ENCODE measurements at places on chromosomes 16 and 17.

- no peak for DNase-seq
These were observed 123.7 kb downstream of the ABCC1 start for GRCh38 chr16:16073001-16073545.

DNA sequence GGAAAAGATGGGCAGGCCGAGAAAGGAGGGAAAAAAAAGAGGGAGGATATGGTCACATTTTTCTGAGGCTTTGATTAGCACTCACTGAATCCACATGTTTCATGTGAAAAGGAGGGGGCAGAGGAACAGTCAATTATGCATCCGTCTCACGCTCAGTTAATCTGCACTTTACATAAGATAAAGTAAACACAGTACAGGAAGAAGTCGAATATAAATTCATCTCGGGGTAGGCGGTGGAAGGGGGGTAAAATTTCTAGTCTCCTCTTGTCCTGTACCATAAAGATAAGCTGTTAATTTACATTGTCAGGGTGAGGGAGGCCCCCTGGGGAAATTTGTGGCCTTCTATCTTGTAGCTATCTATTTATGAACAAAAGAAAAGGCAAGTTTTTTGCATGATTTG lies 73.1 kb upstream of the CES5A start:
- DNase-seq, result no peak

- no peak for DNase-seq
These were observed 591 bp downstream of the DHX38 start for GRCh38 chr16:72094266-72094610.

GRCh38 chr16:30032083-30032819 lies 1.2 kb upstream of the TLCD3B start:
- peak; percentile 45 for DNase-seq

DNA sequence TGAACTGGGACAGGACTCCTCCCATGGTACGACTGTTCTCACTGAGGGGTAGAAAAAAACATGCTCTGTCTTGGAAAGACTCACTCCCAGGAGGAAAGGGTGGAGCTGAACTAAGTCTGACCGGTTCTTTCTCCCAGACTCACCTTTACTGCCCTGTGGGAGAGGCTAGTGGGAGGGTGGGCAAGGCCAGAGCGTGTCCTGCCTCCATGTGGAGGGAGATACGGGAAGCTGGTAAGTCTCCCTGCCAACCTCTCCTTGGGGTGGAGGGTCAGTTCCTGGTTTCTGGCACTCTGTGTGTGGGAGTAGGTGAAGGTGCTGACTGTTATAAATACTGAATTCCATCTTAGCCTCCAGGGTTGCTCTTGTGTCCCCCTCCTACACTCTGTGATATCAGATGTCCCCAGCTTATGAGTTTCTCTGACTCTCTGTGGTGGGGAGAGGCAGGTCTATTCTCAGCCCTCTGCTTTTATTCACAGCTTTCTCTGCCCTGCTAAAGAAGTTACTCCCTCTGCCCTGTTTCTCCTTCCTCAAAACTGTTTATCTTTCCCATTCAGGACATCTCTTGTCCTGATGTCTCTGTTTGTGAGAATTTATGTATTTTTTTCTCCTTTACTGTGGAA lies 26.9 kb upstream of the FAM20A start:
- DNase-seq, result no peak

DNA sequence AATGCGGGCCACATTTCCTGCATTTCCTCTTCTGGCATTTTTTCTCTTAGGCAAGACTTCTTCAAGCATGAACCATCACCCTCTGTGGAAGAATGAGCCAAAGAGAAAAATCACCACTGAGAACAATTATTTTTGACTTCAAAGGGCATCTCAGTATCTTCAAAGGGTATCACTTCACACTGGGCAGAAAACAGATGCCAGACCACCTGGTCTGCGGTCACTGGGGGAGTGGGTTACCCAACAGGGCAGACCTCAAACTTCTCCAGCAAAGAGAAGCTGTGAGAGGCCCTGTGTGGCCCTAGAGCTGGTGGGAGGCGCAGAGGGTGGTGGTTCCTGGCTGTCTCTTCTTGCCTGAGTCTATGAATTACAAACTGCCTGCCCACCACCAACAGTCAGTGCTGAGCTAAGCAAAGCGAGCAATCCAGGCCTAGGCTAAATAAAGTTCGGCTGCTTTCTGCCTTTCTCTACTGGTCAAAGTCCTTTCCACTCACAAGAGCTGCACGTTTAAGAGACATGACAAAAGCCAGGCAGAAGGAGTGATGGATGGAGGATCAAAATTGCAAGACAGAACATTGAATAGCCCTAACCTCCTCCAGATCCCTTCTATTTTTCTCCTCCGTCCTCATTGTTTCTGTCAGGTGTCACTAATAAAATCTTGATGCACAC lies 602.7 kb upstream of the CDH5 start:
- DNase-seq, result no peak

DNA sequence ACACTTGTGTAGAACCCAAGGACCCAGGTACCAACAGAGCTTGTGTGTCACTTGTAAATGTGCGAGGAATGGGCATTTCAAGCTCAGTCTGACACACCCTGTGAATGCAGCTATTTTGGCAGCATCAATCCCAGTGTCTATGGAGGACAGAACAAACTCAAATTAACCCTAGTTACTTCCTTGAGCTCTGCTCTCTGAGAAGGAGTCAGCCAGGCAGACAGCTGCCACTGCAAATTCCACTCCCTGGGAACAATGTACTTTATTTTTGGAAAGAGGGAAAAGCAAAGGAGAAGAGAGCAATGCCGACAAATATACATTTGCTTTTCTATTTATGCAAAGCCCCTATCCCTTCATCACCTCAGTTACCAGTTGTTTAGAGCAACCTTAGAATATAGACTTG lies 48.4 kb upstream of the NOG start:
- no peak for DNase-seq

DNA sequence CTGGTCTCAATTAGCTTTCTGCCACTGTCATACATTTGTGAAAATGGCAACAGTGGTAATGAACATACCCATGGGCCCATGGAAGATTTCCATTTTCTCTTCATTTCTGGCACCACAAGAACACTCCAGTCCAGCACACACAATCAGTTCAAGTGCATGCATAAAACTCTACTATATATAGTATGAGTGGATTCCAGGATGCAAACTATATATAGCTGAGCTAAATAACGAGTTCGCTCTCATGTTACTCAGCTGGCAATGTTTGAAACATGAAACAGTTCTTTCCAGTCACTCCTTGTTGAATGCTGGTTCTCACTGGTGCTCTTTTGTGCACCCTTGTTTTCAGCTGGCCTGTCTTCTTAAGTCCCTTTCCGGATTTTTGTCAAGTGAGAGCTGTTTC lies 75.2 kb upstream of the DHX40 start:
- DNase-seq, result peak; percentile 19

GRCh38 chr16:23651943-23652468 lies 10.7 kb downstream of the DCTN5 start:
- DNase-seq, result no peak

- no peak for DNase-seq
These were observed 9.9 kb downstream of the FOXJ1 start for GRCh38 chr17:76131051-76131691.

- DNase-seq, result no peak
These were observed 30.8 kb upstream of the METTL16 start for GRCh38 chr17:2542456-2542855.

GRCh38 chr17:8101721-8102120 lies 14.2 kb upstream of the ALOX12B start:
- DNase-seq, result no peak

GRCh38 chr17:52106638-52107261 lies 51.8 kb downstream of the CA10 start:
- peak; percentile 29 for DNase-seq

DNA sequence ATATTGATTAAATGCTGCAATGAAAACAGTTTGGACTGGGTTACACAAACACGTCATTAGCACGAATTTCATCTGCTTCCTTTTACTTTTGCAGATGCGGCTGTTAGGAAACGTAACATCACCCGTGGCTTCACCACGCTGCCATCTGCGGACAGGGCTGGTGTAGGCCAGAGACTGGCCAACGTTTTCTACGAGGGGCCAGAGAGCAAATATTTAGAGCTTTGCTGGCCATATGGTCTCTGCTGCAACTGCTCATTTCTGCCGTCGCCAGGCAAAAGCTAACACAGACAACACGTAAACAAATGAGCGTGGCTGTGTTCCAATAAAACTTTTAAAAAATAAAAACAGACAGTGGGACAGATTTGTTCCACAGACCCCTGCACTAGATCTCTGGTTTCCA lies 96.6 kb downstream of the ENGASE start:
- no peak for DNase-seq

Measured in NCI-H2029 (cell line).